ENCODE measurements at places on chromosomes 12 and 14. TPM values are rescaled to one million over a fixed set of nuclear protein-coding genes. Genes with fewer than 3 reads are reported as not detected.

CMKLR1 gene
- total RNA-seq, result 7.0 TPM

DAO gene
- not detected for total RNA-seq

CCDC177 gene
- total RNA-seq, result not detected

ISM2 gene
- total RNA-seq, result not detected

IRAK3 gene
- 25.0 TPM for total RNA-seq

SETD1B gene
- total RNA-seq, result 4.7 TPM

PPP1R36 gene
- total RNA-seq, result not detected

TMEM19 gene
- 23.1 TPM for total RNA-seq

ACOT4 gene
- 0.73 TPM for total RNA-seq

PCED1B gene
- total RNA-seq, result 0.39 TPM

MDM1 gene
- total RNA-seq, result 13.5 TPM

IFT81 gene
- total RNA-seq, result 14.3 TPM

ARHGDIB gene
- 2.9 TPM for total RNA-seq

ZDHHC22 gene
- total RNA-seq, result not detected

FAM161B gene
- total RNA-seq, result 3.3 TPM

PPFIA2 gene
- total RNA-seq, result 2.2 TPM

CLEC7A gene
- total RNA-seq, result not detected

CD163 gene
- under 0.01 TPM for total RNA-seq

MANSC4 gene
- total RNA-seq, result not detected

IFI27L2 gene
- total RNA-seq, result 59.2 TPM

SPX gene
- total RNA-seq, result under 0.01 TPM

COX8C gene
- total RNA-seq, result not detected

All from subcutaneous preadipocyte (primary cell).